Muscle of leg (tissue), 16 donors: ENCODE measurements at places on chromosomes 16 and 17. TPM values are rescaled to one million over a fixed set of nuclear protein-coding genes. Genes with fewer than 3 reads are reported as not detected.

DNA sequence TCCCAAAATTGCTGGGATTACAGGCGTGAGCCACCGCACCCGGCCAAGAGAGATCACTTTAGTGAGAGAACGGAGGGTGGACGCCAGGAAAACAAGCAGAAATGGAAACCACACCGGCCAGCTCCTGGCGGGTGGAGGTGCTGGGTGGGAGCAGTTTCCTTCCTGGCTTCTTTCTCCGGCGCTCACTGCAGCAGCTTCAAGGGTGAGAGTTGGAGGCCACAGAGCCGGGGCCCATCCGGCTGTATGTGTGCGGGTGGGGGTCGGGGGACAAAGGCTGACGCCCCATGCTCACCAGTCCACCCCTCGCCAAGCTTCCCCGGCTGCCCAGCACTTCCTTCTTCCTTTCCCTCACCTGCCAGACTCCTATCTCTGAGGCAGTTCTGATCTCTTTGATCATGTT is 13.5 kb upstream of the BHLHA9 start:
- peak; percentile 43 for DNase-seq

- DNase-seq, result no peak
These were observed 21.8 kb upstream of the CACNG4 start for GRCh38 chr17:66942451-66943264.

- DNase-seq, result peak; percentile 53
These were observed 154.7 kb downstream of the ZNF423 start for GRCh38 chr16:49701065-49701685.

DNA sequence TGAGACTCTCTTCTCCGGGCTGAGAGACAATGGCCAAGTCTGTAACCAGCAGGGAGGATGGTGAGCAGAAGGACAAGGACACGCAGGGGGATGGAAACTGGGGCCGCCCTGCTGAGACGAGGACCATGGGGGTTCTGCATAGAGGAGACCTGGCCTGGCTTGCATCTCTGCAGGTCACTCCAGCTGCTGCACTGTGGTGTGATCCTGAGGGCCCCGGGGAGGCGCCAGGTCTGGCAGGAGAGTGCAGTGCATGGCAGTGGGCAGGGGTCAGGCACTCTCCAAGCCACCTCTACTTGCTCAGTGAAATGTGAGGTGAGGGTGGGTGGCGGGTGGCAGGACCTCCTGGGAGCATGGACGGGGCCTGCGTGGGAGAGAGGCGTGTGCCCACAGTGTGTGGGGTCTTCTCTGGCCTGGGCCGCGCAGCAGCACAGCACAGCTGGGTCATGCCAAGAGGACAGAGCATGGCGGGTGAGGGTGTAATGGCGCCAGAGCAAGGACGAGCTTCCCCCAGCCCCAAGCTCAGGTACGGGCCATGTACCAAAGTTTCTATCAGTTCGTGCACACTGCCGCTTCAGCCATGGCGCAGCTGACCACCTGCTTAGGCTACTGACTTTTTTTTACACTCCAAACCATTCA is 43.1 kb downstream of the KLHDC4 start:
- DNase-seq, result no peak

- DNase-seq, result no peak
These were observed 6.6 kb downstream of the CDK3 start for GRCh38 chr17:76007131-76007849.

- DNase-seq, result no peak
These were observed 2100.7 kb downstream of the TP53TG3F start for GRCh38 chr16:35559911-35560636.

- DNase-seq, result peak; percentile 18
These were observed 43.4 kb upstream of the ICAM2 start for GRCh38 chr17:64063766-64064224.

- no peak for DNase-seq
These were observed 33.6 kb downstream of the MEOX1 start for GRCh38 chr17:43628089-43628650.

DNA sequence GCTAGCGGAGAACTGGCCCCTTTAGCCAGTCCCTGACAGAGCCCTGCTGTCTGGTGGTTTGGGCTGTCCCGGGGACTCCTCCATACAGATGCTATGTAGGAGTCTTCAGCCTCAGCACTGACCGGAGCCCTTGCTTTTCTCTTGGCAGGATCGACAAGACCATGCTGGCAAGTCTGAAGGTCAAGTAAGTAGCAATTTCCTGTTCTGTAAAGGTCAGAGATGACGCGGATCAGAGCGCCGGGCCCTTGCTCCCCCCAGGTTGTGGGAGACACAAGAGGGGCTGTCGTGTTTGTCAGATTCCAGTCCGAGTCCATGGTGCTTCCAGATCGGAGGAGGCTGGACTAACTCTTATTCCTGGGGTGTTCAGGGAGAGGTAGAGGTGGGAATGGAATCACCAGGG is 4.1 kb downstream of the RAP1GAP2 start:
- DNase-seq, result no peak

DNA sequence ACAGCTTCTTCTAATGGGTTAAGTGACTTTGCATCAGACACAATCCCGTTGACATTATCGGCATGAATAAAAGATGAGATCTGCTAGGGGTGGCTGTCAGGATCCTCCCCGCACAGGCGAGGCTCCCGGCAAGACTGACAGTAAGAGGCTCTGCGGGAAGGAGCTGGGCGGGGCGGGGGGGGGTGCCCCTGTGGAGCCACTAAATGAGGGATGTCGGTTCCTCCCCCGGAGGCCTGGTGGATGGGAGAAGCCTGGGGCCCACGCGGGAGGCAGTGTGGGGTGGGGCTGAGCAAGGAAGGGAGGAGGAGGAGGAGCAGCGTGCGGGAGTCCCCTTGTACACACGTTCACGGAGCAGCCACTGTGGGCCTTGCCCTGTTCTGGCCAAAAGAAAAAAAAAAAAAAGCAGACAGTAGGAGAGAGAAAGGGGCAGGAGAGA is 190.9 kb upstream of the GSE1 start:
- DNase-seq, result no peak

Gene KRT9
- 0.12 TPM for polyA plus RNA-seq

Gene MLYCD
- 2.9 TPM for polyA plus RNA-seq

Gene THOC6
- polyA plus RNA-seq, result 22.7 TPM
